ENCODE measurements at places on chromosomes 11 and 22. TPM values are rescaled to one million over a fixed set of nuclear protein-coding genes. Genes with fewer than 3 reads are reported as not detected.

DNA sequence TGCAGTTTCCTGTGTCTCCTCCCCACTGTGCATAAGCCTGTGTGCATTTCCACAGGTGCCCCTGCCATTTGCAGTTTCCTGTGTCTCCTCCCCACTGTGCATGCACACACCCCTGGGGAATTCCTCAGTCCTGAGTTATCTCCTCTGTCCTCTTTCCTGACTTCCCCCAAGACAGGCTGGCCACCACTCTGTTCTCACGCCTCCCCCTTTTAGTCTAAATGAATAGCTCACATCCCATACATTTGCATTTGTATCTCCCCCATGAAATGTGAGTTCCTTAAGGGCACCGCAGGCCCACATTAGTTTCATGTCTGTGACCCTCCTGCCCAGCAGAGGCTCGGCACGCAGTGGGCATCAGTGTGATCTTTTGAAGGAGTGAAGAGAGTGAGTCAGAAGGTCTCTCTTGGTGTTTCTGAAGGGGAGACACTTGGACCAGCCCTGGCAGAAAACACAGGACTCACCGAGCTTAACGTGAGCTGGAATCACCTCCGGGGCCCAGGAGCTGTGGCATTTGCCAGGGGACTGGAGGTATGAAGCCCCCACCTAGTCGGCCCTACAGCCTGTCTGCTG is 6.2 kb downstream of the LRRC74B start:
- DNase-seq = no peak

GRCh38 chr11:87493516-87493915 is 455.8 kb downstream of the TMEM135 start:
- no peak for DNase-seq

GRCh38 chr11:64206457-64207255 is at the start of gene FERMT3:
Gene FERMT3 (plus strand): TSS chr11:64206721. CDS start chr11:64207365, 644 bp downstream.
- no peak for DNase-seq

MPZL2 gene
- total RNA-seq = 103 TPM
